ENCODE measurements at places on chromosomes 2 and 18.
A peak's percentile ranks its signal among the peaks of the same experiment; 100 is the strongest.

- no peak for DNase-seq
These were observed 23.6 kb downstream of the ASAP2 start for GRCh38 chr2:9230051-9230802.

GRCh38 chr2:169136885-169137534, 67.6 kb downstream of the DHRS9 start:
- no peak for DNase-seq

- DNase-seq, result no peak
These were observed 7.5 kb downstream of the PUM2 start for GRCh38 chr2:20343128-20343527.

GRCh38 chr2:28432362-28432761, 39.7 kb downstream of the FOSL2 start:
- no peak for DNase-seq

GRCh38 chr2:151792589-151792988, 35.6 kb downstream of the ARL5A start:
- no peak for DNase-seq

DNA sequence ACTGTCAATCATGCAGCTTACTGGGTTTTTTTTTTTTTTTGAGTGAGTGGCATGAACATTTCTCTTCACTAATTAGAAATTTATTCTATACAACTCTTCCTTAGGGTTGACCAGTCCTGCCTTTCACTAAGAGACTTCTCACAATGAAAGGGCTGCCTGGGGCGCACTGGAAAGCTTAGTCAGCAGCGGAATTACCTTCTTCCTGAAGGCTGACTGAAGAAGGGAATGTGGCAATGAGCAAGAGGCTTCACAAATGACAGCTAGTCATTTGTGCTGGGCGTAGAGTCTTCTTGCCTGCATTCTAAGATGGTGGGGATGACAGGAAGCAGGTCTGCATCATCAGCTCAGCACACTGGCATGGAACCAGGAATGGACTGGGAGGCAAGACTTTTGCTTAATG, 15.6 kb upstream of the SCN3A start:
- DNase-seq, result no peak

GRCh38 chr18:58670404-58671110, 708 bp upstream of the MALT1 start:
- peak; percentile 40 for DNase-seq

- peak; percentile 22 for DNase-seq
These were observed 5.2 kb downstream of the APCDD1 start for GRCh38 chr18:10459587-10459986.

- DNase-seq, result no peak
These were observed 107.8 kb upstream of the COPS8 start for GRCh38 chr2:236977852-236978398.

DNA sequence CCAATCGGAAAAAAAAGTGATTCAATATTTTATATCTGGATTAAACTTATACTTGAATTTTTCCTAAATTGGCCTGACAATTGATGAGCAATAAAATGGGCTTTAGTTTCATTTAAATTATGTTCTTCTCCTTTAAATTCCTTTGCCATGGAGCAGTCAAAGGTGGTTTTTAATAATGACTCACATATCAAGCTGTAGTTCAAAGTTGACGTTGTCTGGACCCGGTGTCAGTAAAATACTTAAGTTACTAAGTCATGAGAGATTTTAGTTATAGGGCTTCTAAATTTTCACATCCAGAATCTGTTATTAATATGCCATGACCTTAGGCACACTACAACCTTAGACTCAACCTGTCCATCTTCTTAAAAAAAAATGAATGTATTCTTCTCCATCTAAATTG, 62.5 kb downstream of the CDH2 start:
- no peak for DNase-seq

- DNase-seq, result no peak
These were observed 76.2 kb downstream of the CCBE1 start for GRCh38 chr18:59621027-59621426.

DNA sequence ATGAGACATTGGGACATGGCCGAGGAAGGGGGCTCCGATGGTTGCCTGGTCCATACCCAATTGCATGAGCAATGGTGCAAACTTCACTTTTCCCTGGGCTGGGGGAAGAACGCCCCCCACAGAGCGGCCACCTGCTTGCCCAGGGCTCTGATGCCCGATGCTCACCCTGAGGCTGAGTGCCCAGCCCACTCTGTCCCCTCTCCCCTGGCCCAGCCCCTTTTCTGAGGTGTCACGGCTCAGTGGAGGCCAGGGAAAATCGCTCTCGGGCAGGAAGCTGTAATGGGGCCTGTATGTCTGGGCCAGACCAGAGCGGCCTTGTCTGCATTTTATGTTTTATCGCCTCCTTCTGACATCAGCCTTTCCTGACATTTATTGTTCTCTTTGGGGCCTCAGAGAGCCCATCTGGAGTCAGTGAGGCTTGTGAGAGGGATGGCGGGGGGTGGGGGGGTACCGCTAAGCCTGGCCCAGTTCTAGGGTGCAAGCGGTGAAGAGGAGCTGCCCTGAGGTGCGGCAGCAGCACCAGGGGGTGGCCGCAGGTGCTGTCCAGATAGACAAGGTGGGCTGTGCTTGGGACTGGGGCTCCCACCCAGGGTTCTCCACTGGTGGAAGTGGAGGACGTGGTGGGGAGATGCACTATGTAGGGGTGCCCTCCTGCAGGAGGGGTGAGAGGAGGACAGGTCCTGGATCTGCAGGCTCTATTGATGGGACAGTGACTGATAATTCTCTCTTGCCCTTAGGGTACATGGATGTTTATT, 46.2 kb downstream of the INHBB start:
- no peak for DNase-seq

DNA sequence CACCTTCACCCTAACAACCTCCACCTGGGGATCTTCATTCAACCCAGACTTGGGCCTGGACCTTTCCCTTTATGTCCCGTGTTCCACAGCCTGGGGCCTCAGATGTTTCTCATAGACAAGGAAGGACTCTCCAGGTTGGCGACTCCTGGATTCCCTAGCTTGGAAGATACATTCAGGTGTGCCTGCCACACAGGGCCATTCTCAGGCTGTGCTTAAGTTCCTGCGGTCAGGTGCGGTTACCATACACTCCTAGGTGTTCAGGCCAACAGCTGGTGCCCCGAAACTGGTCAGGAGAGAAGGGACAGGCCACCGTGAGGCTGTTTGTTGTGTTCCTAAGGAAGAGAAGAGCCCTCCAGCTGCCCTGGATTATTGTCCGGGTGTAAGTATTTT, 15.6 kb downstream of the SLC4A3 start:
- DNase-seq, result no peak

GRCh38 chr2:11348209-11348749, 3.8 kb upstream of the ROCK2 start:
- DNase-seq, result peak; percentile 20

DNA sequence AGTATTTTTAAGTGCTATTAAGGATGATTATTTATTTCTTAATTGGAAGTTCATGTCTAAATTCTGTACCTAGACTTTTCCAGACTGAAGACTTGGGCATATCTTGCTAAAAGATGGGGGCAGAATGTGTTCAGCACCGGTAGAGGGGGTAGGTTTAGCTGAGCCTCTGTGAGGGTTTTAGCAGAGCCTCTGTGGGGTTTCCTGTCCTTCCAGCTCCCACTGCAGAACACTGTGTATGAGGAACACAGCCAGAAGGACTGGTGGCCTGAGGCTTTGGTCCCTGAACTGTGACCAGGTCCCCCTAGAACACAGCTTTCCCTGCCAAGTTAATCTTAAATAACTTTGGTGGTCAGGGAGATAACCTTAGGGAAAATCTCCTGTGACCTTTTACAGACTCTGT, 123.4 kb upstream of the EPC2 start:
- DNase-seq, result no peak

DNA sequence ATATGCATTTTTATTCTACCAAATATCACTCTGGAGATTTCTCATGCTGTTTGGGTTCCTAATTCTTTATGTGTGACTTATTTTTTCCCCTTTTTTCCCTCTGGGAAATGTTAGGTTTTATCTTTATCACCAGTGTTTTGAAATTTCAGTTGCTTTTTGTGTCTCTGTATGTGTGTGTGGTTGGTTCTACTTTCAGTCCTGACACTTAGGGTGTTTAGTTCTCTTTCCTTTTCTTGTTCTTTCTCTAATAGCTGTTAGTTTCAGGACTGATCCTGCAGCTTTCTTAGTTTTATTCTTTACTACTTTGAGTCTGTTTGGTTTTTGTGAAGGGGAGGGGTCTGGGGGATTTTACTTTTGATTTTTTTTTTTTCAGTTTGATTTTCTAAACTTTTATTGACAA, 23.1 kb downstream of the PPM1B start:
- no peak for DNase-seq

DNA sequence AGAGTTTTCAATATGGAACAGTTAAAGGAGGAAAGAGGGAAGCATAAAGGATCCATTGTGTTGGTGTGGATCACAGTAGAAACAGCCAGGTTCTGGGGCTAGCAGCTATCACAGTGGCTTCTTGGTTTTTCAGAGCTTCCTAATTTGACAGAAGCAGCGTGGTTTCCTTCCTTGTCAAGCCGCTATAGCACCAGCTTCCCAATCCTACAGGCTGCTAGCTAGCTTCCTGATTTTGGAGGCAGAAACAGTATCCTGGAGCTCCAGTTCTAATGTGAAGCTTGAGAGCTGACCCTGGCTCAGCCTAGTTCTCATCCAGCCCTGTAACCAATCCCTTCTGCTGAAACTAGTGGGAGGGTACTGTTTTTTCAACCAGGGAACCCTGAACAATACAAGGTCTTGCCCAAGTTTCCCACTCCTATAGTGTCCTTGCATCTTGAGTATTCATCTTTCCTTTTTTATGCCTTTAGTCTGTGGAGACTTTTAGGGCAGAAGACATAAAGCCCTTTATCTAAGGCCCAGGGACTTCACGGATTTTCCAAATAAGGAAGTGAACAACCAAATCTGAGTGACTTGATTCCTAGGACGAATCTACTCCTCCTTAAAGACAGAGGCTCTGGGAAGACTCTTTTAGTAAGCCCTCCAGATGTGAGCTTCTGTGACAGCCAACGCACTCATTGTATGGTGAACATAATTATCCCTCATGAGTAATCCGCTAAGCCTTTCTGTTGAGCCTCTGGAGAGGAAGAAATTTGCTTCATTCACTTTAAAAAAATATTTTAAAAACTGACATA, 33.8 kb downstream of the CCDC93 start:
- DNase-seq, result no peak

DNA sequence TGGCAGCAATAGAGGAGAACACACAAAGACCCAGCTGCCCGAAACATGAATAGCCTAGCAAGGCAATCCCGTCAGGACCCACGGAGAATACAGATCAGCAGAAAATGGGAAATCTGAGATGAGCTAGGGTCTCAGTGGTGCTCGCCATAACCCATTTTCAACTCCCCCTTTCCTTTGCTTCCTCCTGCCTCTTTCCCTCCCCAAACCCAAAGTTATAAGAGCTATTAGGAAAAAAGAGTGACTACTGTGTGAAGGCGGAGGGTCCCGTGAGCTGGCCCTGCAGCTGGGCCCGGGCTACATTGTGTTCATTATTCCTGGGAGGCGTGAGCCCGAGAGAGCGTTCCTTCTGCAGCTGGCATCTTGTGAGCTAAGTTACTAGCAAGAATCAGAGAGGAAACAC, 118.4 kb downstream of the PID1 start:
- DNase-seq, result no peak

- no peak for DNase-seq
These were observed 64.4 kb downstream of the INPP5D start for GRCh38 chr2:233124421-233125080.

GRCh38 chr2:119012345-119013301, 70.6 kb downstream of the MARCO start:
- no peak for DNase-seq

GRCh38 chr2:191926671-191927070, 79.8 kb upstream of the CAVIN2 start:
- no peak for DNase-seq

DNA sequence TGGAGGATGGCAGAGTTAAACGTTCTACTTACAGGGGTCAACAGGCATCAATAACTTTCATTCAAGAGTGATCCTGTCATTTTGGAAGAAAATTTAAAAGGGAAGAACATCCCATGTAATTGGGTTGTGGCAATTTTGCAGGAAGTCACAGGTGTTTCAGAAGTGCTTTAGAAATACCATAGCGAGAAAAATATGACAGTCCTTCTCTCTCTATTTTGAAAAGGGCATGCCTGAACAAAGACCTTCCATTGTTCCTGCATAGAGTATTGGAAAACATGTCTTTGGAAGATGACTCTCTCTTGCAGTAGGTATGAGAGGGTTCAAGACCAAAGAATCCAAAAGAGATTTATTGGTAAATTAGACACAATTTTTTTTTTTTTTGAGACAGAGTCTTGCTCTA, 81.8 kb upstream of the SERTAD2 start:
- no peak for DNase-seq

DNA sequence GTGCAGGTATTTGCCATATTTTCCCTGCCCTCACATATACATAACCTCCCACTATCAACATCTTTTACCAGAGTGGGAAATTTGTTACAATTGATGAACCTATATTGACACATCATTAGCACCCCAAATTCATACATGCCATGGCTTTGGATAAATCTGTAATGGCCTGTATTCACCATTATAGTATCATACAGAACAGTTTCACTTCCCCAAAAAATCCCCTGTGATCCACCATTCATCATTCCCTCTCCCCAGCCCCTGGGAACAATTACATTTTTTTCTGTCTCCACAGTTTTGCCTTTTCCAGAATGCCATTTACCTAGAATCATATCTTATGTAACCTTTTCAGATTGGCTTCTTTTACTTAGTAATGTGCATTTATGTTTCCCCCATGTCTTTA, 494.5 kb downstream of the RNF144A start:
- no peak for DNase-seq

DNA sequence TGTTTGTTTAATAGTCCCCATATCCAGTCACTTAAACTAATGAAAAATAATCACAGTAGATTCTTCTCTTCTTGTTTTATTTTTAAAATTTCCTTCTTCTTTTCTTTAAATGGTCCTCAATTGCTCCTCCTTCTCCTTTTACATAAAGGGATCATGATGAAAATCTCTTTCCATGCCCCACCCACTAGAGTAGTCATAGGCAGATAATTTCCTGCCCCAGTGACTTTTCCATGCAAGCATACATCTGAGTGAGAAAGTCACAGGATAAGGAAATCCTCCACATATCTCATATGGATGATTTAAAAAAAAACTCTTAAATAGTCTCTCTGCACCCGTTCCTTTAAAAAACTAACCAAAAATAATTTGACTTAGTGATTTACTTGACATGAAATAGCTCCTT, 552.3 kb upstream of the SETBP1 start:
- no peak for DNase-seq
